Stimulated activated CD4-positive, alpha-beta T cell treated with anti-CD3 and anti-CD28 coated beads, Interleukin-1b, Interleukin-23, amount 100 ng/mL, for 1 hour (primary cell): ENCODE measurements at places on chromosomes 4 and X.

- no peak for DNase-seq
Measured at GRCh38 chr4:55849724-55850123, 3.7 kb upstream of the EXOC1 start.

GRCh38 chr4:10007793-10008608 lies 13.3 kb downstream of the SLC2A9 start:
- DNase-seq = no peak

GRCh38 chrX:46912603-46913491 lies 626 bp downstream of the JADE3 start:
- no peak for DNase-seq

GRCh38 chr4:140790765-140791164 lies 34.6 kb upstream of the TBC1D9 start:
- DNase-seq = no peak

GRCh38 chr4:122328893-122329292 lies 49.9 kb upstream of the ADAD1 start:
- DNase-seq = no peak

DNA sequence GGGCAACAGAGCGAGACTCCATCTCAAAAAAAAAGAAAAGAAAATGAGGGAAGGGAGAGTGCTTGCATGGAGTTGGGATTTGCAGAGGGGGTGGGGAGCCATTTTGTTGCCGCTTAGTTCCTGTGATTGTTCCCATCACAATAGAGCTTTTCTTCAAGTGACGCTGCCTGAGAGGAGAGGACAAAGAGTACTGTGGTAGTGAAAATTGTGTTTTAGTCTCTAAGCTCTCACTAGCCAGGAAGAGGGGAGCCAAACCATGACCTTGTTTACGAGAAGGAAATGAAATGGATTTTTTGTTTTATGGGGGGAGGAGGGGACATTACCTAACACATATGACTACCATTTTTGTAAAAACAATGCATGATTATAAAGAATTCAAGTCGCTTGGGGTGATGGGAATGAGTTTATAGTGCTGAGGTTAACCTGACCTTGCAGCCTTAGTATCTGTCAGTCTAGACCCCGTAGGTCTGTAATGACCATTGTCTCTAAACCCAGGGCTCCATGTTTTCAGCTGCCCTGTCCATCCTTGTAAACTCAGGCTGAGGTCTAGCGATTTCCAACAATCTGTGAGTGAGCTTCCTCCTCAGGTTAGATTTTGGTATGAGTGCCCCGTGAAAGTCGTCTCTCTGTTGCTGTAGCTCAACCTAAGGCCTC lies 18.8 kb downstream of the SRD5A3 start:
- DNase-seq = no peak

GRCh38 chr4:88991746-88992145 lies 65.2 kb downstream of the FAM13A start:
- no peak for DNase-seq

- no peak for DNase-seq
Measured at GRCh38 chrX:67787196-67787595, 243.4 kb downstream of the AR start.

DNA sequence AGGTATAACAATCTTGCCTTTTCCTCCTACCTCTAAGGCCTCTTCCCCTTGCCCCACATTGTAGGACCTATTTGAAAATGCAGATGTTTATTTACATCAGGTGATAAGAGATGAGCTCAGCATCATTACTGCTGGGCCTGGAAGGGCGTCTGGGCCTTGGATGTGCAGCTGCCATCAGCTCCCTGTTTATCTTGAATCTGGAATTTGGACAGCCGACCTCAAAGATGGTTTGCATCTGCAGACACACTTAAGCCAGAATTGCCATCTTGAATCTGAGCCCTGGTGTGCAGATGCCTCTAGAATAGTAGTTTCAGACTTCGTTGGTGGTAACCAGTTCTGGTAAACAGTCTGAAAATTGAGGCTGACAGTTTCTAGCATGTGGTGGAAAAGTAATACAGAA lies 59.0 kb downstream of the FAM193A start:
- no peak for DNase-seq

DNA sequence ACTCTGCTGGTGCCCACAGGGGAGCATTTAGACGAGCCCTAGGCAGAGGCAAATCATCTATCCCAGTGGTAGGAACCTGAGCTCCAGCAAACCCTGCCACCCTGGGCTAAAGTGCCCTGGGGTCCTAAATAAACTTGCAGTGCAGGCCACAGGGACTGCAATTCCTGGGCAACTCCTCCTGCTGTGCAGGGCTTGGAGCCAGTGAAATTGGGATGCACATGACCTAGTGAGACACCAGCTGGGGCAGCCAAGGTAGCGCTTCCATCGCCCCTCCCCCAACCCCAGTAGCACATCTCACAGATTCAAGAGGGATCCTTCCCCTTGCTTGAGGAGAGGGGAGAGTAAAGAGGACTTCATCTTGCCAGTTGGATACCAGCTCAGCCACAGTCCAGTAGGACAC lies 44.1 kb downstream of the CHRNA9 start:
- no peak for DNase-seq

GRCh38 chr4:18075823-18076433 lies 54.4 kb upstream of the LCORL start:
- DNase-seq = no peak

DNA sequence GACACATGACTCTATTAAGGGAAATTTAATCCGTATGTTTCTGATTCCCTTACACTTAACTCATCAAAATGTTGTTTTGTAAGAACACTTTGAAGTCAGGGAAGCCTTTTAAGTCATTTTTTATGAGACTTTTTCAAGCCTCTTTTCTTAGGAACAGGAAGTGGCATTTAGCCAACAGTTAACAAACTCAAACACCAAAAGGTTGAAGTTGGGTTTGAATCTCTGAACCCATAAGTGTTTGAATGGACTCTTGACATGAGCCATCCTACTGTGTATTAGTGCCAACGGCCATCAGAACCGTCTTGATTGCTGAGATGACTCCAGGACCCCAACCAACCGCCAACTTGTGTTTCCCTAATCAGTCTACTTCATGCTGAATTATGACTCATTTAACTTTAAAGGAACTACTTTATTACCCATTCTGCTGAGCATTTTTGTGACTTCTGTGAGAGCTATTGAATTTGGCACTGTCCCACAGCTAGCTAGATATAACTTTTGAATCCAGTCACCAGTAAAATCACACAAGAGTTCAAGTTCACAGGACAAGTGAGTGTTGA lies 209.1 kb upstream of the FAT1 start:
- no peak for DNase-seq

DNA sequence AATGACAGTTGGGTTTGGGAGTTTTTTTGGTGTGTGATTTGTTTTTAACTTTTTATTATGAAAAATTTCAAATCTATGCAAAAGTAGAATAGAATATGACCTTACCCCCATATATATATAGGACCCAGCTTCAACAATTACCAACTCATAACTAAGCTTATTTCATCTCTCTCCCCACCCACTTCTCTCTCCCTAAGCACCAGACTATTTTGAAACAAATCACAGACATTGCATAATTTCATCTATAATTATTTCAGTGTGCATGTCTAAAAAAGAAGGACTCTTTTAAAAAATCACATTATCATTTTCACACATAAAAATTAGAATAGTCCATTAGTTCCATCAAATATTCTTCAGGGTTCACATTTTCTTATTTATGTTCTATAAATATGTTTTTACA lies 28.3 kb upstream of the NKX6-1 start:
- no peak for DNase-seq

DNA sequence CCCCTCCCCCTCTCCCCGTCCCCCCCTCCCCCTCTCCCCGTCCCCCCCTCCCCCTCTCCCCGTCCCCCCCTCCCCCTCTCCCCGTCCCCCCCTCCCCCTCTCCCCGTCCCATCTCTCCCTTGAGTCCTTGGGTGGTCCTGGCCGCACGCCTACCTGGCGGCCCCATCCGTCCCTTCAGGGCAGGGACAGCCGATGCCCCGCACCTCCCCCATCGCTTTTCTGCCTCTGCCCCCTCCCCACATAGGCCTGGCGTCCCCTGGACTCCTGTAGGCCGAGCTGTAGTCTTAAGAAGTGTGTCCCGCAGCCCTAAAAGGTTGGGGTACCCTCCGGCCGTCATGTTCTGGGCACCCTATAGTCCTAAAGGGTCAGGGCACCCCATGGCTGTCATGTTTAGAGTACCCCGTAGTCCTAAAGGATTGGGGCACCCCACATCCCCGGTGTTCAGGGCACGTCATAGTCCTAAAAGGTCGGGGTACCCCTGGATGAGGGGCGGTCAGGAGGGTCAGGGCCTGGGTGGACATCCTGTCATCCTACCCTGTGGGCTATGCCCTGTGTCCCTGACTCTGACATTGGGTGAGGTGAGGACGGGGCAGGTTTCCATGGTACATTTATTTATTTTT lies 10.8 kb upstream of the GTPBP6 start:
- no peak for DNase-seq

DNA sequence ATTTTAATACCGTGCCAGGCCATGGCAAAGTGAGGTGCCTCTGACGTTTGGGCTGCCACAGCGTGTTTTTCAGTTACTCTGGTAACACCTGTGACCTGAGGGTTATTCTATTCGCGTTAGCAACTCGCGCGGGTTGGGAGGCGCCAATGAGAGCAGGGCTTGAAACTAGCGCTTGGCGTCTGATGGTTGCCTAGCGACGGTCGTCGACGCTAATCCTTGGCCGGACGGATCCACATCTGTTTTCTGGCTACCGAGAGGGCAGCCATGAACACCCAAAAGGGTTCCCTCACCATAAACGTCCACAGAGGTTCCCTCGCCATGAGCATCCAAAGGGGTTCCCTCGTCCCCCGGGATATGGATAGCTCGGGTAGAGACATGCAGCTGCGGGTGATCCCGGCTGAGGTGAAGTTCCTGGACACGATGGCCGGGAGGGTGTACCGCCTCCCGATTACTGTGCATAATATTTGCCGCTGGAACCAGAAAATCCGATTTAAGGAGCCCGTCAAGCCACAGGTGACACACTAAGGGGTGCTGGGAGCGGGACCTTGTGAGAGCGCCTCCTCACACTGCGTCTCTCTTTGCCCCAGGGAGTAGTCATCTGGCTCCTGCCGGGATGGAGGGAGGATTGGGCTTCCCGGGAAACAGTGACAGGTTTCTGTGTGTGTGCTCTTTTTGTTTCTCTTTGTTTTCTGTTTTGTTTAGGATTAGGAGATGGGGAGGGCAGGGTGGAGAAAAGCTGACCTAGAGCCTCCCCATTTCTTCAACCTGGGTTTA lies at the start of gene CFAP47:
Gene CFAP47, plus strand, starts transcription at position 199 of the 774 bp plus-strand sequence. Its CDS starts 66 bp downstream, at position 265.
- DNase-seq = no peak

- DNase-seq = no peak
Measured at GRCh38 chr4:892780-893179, 39.3 kb downstream of the GAK start.

DNA sequence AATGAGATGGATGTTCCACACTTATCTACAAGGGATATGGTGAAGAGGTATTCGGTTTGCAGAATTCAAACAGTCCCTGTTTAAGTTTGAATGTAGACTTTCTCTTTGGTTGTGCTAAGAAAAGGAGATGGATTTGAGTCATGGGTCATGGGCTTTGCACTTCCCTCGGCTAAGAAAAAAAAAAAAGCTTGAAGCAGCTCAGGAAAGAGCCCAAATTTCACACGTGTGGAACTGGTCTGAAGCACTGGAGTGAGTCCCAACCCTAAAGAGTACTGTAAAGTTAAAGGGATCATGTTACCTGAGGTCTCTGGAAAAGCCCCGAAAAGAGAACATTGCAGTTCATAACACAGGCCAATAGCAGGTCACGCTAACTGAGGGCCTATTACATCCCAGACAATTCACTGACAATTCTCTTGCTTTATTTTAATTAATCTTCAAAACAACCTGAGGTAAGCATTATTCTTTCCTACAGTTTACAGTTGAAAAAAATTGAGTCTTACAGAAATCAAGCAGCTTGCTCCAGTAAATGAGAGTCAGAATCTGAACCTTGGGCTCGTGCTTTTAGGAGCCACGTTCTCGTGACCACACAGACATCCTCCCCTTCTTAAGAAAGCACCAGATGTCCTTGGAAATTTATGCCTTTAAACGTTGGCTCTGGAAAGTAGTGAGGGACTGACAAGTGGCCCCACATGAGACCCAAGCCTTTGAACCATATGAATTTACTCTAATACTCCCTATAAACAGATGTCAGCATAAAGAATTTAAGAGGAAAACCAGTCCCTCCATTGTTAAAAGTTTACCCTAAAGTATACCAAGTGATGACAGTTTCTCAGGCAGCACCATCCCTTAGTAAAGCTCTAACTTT lies 89.3 kb downstream of the MAD2L1 start:
- no peak for DNase-seq

- DNase-seq = no peak
Measured at GRCh38 chr4:97593248-97593647, 550.0 kb downstream of the STPG2 start.

GRCh38 chr4:144350706-144351105 lies 210.2 kb upstream of the GYPA start:
- no peak for DNase-seq
